ENCODE measurements at places on chromosomes 3 and 15.

DNA sequence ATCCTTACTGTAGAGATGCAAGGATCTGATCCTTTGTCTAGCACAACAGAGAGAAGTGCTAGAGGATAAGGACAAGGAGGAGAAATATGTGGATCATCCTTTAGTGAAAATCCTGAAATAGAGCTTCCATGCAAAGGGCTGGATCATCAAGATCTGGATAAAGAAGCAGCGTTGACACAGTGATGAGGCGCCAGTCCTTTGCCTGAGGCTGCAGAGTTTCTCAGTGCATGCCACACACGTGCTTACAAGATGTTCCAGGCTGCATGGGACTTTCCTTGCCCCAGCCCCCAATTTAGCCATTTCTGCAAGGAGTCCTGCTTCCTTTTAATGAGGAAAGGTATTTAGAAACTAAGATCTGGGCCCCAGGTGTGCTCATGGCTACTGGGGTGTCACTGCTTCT, 7.2 kb upstream of the ABTB1 start:
- DNase-seq = no peak

DNA sequence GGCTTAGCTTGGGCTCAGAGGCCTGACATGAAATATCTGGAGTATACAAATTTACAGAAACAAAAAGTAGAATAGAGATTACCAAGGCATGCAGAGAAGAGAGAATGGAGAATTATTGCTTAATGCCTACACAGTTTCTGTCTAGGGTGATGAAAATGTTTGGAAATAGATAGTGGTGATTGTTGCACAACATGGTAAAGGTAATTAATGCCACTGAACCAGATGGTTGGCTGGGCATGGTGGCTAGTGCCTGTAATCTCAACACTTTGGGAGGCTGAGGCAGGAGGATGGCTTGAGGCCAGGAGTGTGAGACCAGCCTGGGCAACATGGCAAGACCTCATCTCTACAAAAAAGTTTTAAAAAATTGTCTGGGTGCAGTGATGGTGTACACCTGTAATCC, 46.6 kb upstream of the OSBPL11 start:
- no peak for DNase-seq

DNA sequence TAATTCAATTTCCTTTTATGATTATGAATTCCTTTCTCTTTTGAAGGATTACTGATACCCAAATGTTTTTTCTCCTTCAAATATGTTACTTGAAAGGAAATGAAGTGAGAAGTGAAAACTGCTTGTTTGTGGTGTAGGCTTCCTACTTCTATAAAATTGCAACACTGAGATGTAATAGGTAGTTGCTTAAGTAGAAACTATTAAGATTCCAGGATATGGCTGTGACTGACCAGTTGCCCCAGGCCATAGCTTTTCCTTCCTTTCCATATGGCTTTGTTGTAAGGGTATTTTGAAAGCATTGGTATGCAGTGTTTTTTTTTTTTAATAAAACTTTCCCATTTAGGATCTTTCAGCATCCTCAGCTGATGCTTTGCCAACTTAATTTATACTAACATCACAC, 28.5 kb downstream of the DNAJC13 start:
- DNase-seq = no peak

DNA sequence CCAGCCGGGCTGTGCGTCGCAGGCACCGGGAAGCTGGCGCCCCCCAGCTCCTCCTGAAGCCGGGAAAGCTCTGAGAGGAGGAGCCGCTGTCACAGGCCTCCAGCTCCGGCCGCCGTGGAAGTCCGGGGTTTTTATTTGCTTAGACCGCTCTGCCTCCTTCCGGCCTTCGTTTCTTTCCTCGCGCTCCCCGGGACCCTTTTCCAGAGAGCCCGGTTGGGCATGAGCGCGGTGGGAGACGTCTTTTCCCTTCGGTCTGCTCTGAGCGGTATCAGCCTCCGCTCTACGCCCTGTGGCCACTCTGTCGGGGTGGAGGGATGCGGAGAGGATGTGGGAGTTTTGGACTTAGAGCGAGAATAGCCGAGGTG, 559 bp downstream of the SENP5 start:
- no peak for DNase-seq

DNA sequence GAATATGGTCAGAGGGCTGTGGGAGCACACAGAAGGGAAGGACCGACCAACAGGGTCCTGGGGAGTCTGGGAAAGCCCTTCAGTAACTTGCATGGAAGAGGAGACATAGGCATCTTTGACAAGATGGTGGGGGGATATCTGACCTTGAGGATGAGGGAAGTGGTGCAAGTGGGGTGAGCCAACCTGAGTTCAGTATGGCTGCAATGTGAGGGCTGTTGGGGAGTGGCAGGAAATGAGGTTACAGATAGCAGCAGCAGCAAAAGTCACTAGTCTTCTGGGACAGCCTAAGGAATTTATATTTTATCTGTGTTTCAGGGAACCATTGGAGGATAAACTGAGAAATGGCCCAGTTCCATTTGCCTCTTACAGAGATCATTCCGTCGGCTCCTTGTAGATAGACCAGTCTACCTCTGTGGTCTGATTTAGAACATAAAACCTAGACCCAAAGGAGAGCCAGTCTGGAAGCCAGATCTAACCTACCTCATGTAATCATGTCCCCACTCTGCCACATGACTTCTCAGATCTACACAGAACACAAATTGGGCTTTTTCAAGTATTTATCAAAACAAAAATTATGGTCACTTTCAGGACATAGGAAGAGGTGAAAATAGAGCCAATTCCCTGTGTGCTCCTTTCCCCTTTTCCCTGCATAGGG, 75.6 kb downstream of the ST6GAL1 start:
- DNase-seq = no peak

- no peak for DNase-seq
Observed at GRCh38 chr15:45378149-45378912, at the start of gene GATM. Gene GATM, minus strand, starts transcription at chr15:45378544. Its CDS starts 91 bp downstream, at chr15:45378453.

DNA sequence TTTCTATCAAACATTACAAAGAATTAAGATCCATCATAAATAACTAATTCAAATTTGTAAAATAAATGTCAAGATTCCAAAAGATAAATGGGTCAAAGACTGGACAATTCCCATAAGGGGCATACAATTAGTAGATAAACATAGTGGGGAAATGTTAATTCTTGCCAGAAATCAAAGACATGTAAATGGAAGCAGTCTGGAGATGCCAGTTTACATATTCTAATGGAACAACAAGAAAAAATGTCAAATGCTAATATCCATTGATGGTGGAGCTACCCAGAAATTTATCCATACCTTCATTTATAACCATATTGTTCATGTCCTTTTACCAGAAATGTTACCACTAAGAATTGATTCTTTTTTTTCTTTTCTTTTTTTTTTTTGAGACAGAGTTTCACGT, 13.7 kb upstream of the LIPC start:
- no peak for DNase-seq

GRCh38 chr15:87874896-87875711, 381.4 kb downstream of the NTRK3 start:
- no peak for DNase-seq

DNA sequence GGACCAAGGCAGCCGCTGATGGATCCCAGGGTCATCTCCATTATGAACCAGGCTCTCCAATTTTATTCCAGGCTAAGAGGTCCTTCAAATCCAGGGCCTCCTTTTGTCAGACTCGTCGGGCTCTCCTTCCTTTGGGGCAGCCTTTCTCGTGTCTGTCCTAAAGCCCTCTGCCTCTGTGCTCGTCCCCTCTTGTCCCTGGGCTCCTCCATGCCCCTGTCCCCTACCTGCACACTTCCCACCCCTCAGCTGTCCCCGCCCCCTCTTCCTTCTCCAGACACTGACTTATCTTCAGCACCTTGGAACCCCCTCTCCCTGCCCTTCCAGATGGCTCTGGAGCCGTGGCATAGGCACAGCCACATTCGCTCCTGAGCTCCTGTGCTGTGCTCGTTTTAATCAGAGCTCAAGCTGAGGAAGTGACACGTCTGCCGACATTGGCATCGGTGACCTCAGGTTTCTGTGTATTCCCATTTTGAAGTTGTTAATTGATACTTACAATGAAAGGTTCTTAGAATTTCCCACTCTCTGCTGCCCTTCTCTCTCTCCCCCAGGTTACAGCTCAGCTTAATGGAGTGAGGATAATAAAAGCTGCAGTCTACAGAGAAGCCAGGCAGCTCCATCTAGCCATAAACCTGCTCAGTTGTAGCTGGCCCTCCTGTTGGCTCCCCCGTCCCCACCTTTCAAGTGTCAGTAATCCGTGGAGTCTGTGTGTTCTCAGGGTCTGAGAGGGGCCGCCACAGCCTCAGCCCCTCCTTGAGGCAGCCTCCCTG, 51.1 kb upstream of the SEC22A start:
- no peak for DNase-seq

GRCh38 chr15:57308170-57308545, 68.1 kb upstream of the CGNL1 start:
- no peak for DNase-seq

DNA sequence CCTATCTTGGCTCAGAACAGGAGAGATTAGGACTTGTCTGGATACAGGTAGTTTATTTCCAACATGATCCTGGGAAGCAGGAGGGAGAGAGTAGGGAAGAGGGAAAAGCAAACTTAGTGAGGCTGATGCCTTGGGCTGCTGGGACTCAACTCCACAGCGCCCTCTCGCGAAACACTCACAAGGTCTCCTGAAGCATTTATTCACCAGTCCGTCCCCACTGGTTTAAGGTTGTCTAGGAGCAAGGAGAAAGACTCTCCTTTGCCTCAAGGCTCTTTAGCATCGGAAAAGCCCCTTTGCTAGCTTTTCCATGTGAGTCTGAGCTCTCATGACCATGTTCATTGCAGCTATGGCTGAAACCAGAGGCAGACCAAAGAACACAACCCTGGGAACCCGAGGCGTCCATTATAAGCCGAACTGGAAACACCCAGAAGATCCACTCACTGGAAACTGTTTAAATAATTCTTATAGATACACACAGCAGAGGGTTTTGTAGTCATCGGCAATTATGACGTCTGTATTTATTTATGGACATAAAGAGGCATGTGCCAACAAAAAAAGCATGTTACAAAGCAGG, 244.5 kb downstream of the CD47 start:
- DNase-seq = no peak

GRCh38 chr3:122085673-122086072, 30.5 kb downstream of the CD86 start:
- DNase-seq = no peak

DNA sequence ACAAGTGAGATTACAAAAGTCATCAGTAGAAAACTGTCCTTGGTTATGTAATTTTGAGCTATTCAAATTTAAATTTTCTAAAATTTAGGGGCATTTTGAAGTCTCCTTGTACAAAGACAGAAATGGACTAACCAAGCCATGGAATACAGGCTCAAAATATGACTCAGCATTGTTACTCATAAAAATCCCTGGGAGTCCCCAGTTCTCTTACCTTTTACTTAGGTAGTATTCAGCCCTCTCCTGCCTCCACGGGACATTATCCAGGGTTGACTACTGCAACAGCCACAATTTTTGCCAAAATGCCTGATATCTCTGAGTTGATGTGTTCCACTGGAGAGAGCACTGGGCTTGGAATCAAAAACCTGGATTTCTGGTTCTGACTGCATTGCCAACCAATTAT, 25.0 kb downstream of the CLDN18 start:
- DNase-seq = no peak

Measured in NCI-H1436 treated with DMSO at 0.1 percent for 48 hours (cell line).